ENCODE measurements at places on chromosomes 11 and 22.
A peak's percentile ranks its signal among the peaks of the same experiment; 100 is the strongest.

GRCh38 chr11:15141381-15141780 is 26.7 kb downstream of the INSC start:
- no peak for DNase-seq

DNA sequence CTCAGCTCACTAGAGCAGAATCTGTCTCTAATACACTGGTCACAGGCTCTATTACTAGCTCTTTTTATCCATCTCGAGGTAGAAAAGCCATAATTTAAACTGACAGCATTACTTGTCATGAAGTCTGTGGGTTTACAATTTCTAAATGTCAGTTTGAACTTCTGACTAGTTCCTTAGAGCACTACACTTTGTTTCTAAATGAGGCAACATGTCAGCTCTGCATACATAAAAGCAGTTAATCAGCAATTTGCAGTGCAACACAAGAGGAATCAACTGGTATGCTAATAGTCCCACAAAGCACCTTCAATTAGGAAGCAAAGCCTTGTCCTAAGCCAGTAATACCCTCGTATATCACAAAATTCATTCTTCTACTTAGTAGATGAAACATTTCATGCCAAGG is 321.3 kb downstream of the TTC28 start:
- DNase-seq, result no peak

GRCh38 chr22:46250783-46251125 is 661 bp upstream of the CDPF1 start:
- DNase-seq, result peak; percentile 16

- DNase-seq, result no peak
These were observed 22.1 kb downstream of the HEPHL1 start for GRCh38 chr11:94043241-94043640.

DNA sequence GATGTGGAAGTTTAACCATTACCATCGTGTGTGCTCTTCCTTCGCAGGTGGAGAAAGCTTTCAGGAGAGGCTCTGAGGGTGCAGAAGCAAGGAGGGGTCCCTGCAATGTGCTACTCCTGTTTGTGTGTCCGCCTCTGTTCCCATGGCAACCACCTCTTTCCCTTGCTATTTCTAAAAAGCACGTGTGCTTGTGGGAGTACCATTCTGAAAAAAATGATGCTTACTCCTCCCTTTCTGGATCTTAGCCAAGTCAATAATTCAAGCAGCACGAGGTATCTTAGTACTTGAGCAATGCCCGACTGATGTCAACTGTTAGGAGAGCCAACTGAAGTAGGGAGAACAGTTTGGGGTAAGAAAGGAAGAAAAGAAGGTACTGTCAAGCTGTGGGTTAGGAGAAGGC is 628.7 kb downstream of the NTM start:
- DNase-seq, result no peak

GRCh38 chr11:66604155-66604554 is 11.2 kb downstream of the CCS start:
- no peak for DNase-seq

DNA sequence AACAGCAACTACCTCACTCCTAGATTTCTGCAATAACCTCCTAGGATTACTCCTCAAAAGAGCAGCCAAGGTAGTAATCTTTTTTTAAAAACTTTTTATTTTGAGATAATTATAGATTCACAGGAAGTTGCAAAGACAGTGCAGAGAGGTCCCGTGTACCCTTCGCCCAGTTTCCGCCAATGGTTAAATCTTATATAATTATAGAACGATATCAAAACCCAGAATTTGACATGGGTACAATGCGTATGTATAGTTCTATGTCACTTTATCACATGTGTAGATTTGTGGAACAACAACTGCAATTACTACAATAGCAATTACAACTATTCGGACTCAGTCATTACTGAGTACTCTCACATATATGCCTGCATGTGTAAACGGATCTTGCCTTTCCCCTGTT is 94.8 kb upstream of the APOA1 start:
- no peak for DNase-seq

- no peak for DNase-seq
These were observed 66.7 kb upstream of the CAPRIN1 start for GRCh38 chr11:33984682-33985389.

- no peak for DNase-seq
These were observed 571.8 kb downstream of the BRD1 start for GRCh38 chr22:49255741-49256318.

- no peak for DNase-seq
These were observed 32.1 kb upstream of the SUSD2 start for GRCh38 chr22:24149198-24149590.

DNA sequence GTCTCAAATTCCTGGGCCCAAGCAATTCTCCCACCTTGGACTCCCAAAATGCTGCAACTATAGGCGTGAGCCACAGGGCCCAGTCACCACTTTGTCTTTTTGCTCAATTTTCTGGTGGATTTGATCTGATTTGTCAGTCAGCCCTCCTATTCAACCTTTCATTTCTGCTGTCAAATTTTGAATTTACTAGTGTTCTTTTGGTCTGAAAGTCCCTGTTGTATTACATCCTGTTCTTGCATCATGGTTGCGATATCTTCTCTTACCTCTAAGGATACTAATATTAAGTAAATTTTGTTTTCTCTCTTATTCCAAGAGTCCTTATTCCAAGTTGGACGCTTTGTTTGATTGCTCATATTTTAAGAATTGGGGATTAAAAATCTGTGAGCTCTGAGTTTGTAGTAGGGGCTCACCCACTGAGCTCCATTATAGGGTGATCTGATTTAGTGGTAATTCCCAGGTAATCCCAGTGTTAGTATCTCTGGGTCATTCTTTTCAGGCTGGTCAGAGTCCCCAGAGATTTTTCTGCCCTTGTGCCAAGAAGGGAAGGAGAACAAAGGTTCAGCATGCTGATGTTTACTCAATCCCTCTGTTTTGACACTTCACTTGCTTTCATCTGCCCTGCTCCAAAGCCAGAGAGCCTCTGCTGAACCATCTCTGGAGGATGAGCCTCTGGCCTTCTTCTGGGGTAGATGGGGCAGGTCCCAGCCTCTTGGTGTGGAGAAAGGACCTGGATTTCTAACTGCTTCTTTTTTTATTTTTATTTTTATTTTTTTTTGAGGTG is 10.0 kb downstream of the UPB1 start:
- DNase-seq, result no peak

GRCh38 chr11:65403607-65404121 is 17.2 kb downstream of the FRMD8 start:
- no peak for DNase-seq

DNA sequence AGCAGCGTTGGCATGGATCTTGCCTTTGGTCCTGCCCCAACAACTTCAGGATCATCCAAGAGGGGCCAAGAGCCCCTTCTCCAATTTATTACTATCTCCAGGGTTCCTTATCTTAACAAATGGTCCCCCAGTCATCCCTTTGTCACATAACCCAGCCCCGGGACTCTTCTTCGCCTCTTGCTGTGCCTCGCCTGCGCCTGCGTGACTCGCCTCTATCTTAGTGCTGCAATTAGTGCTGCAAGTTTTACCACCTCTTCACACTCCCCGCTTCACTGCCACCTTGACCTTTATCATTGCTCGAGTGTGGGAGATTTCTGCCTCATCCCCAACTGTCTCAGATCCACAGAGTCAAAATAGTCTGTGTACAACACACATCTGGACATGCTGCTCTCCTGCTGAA is 4.0 kb upstream of the IGSF22 start:
- DNase-seq, result no peak

DNA sequence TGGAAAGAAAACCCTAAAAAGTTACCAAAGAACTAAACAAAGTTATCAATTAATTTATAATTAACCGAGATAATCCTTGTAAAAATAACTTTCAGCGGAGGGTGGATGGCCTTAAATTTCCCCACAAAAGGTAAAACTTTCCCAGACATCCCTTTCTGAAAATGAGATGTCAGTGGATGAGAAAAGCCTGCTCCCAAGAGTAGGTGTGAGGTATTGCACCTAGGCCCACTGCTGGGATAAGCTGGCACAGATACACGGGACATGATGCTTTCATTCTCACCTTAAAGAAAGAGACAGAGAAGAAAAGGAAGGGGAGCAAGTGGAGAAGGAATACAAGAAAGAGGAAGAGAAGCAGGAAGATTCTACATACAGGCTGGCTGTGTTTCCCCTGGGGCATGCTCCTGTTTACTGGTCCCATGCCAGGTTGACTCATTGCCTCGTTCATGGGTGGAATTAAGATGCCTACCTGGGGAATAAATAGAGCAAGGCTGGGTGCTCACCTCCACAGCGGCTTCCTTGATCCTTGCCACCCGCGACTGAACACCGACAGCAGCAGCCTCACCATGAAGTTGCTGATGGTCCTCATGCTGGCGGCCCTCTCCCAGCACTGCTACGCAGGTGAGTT is at the start of gene SCGB2A2:
Gene SCGB2A2, plus strand, starts transcription at position 505 of the 625 bp plus-strand sequence. Its CDS starts 59 bp downstream, at position 564.
- DNase-seq, result no peak

- DNase-seq, result no peak
These were observed 103.7 kb downstream of the PICALM start for GRCh38 chr11:85965202-85965601.

DNA sequence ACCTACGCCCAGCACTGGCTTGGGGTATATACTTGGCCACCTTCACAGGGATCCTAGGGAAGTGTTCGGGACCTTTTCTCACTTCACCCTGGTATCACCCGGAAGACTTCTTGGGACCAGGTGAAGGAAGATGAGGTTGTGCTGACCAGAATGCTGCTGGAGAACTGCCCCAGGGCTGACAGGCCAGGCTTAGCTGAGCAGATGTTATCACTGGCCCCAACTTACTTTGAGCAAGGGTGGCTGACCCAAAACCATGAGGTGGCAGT is 4.5 kb downstream of the FTH1 start:
- peak; percentile 25 for DNase-seq

- DNase-seq, result no peak
These were observed 55.6 kb downstream of the SPECC1L start for GRCh38 chr22:24326266-24326665.

GRCh38 chr11:62171261-62171723 is 18.7 kb upstream of the SCGB1D1 start:
- DNase-seq, result peak; percentile 67

DNA sequence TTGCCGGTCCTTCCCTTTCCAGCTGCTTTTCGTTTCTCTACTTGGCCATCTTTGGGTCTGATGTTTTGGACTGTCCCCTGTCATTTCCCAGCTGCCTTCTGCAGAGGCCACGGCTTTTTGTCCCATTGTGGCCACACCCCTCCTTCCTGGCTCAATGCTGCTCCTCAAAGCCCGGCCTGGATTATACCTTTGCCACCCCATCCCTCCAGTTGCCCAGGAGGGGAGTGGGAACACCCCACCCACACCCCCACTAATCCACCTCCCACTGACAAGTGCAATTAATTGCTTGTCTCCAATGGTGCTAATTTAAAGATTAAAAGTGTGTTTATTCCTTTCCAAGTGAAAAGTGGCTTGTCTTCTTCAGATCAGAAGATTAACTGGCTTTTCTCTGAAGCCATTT is 34.2 kb upstream of the CSNK2A3 start:
- DNase-seq, result no peak

DNA sequence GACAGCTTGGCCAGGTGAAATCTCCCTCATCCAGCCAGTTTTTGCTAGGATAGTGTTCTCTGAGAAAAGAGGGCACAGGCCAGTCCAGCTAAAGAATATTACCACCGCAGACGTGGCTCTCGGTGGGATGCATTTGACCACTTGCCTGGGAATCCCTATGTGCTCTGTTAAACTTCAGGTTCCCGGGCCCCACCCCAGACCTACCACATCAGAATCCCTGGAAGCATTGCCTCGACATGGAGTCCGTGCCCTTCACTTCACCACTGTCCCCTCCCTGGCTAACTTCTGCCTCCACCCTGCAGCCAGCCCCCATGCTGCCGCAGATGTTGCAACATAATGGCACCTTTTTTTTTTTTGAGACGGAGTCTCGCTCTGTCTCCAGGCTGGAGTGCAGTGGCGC is 56.9 kb upstream of the EMID1 start:
- no peak for DNase-seq

DNA sequence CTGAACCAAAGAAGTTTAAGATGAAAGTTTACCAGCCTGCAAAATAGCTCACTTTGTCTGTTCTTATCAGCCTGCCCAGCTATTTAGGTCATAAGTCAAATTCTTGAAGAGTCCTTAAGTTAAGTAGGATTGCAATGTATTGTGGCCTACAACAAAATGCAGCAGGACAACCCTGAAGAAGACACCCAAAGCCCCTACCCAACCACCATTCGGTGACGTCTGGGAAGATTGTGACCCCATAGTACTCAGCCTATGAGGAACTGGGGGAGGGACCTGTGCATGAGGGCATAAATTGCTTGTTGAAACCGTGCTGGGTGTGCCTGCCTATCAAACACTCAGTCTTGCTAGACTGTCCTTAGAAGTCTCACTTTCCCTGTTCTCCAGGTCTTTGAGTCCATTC is 50.5 kb upstream of the FDX1 start:
- no peak for DNase-seq

GRCh38 chr11:86818462-86819192 is 18.3 kb downstream of the PRSS23 start:
- DNase-seq, result no peak

GRCh38 chr22:39405346-39406085 is 5.9 kb downstream of the TAB1 start:
- DNase-seq, result no peak

DNA sequence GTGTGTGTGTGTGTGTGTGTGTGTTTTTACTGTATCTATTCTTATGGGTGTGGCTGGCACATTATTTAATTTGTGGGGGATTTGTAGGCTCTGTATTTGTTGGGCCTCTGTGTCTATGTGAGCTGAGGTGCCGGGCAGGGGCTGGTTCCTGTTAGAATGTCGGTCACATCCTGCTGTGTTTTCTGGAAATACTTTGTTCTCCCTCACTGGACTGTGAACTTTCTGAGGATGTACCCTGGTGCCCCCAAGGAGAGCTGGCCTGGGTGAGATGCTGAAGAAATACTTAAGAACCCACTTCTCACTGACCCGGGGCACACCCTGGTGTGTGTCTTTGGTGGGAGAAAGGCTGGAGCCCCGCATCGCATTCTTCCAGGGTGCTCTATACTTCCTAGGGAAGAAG is 28.6 kb downstream of the KIAA1671 start:
- DNase-seq, result no peak

- no peak for DNase-seq
These were observed 17.0 kb upstream of the KCNJ11 start for GRCh38 chr11:17405232-17406005.

GRCh38 chr22:36840106-36840505 is 20.7 kb upstream of the NCF4 start:
- DNase-seq, result no peak

DNA sequence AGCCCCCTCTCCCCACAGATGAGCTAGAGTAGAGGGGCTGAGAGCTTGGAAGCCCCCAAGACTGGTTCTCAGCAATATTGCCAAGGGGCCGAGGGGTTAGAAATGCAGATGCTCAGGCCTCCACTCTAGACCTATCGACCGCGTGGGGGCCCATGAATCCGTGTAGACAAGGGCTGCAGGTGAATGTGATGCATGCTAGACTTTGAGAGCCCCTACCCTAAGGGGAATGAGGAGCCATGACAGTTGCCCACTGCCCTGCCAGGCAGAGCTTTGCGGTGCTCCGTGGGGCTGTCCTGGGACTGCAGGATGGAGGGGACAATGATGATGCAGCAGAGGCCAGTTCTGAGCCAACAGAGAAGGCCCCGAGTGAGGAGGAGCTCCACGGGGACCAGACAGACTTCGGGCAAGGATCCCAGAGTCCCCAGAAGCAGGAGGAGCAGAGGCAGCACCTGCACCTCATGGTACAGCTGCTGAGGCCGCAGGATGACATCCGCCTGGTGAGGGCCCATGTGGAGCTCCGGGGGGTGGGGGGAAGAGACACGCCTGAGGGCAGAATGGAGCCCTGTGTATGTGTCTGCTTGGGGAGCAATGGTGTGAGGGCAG is 1.3 kb downstream of the SSH3 start:
- DNase-seq, result no peak
